ENCODE measurements at places on chromosomes 3 and 15.

DNA sequence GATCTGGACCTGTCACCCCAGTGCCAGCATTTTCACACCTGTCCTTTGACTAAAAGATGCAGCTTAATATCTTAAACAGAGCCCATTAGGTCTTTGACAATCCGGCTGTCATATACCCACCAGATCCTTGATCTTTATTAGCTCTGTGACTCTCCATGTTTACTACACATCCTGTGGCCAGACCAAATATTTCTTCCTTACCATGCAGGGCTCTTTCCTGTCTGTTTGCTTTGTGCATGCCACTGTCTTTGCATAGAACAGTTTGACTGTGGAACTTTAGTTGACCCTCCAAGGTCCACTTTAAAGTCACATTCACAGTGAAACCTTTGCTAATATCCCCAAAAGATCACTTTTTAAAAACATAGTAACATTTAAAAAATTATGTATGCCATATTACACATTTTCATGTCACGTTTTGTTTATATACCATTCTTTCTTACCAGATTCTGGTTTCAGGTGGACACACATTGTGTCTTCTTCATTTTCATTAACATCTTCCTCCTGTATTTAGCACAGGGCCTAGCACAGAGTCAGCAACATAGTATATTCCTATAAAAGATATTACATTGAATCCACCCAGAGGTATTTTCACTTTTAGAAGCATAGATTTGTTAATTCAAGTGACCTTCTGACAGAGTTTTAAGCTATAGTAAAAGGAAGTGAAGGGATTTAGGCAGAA lies 95.8 kb downstream of the RAP2B start:
- DNase-seq, result no peak

GRCh38 chr3:159147813-159148212 lies 346.0 kb downstream of the MFSD1 start:
- no peak for DNase-seq

GRCh38 chr3:188842639-188843038 lies 329.1 kb upstream of the TPRG1 start:
- DNase-seq, result no peak

GRCh38 chr3:79639855-79640254 lies 127.9 kb downstream of the ROBO1 start:
- DNase-seq, result no peak

- DNase-seq, result no peak
Measured at GRCh38 chr3:174862666-174863065, 3.5 kb downstream of the NAALADL2 start.

GRCh38 chr15:60315878-60316277 lies 81.9 kb downstream of the ANXA2 start:
- DNase-seq, result no peak

Data from CD4-positive, alpha-beta T cell treated with Interleukin-2 at 100 ng/mL for 4 hours (primary cell).